ENCODE measurements at places on chromosomes 16 and 17.

- peak; percentile 73 for DNase-seq
Measured at GRCh38 chr16:73546341-73546845, 498.5 kb upstream of the ZFHX3 start.

- DNase-seq: no peak
Measured at GRCh38 chr17:69325518-69326376, 1.2 kb downstream of the ABCA5 start.

GRCh38 chr16:84082835-84083569 is 33.7 kb downstream of the MBTPS1 start:
- no peak for DNase-seq

GRCh38 chr17:68182011-68182306 is 65.9 kb upstream of the AMZ2 start:
- no peak for DNase-seq

GRCh38 chr16:22328081-22328725 is 31.0 kb downstream of the POLR3E start:
- DNase-seq: no peak

DNA sequence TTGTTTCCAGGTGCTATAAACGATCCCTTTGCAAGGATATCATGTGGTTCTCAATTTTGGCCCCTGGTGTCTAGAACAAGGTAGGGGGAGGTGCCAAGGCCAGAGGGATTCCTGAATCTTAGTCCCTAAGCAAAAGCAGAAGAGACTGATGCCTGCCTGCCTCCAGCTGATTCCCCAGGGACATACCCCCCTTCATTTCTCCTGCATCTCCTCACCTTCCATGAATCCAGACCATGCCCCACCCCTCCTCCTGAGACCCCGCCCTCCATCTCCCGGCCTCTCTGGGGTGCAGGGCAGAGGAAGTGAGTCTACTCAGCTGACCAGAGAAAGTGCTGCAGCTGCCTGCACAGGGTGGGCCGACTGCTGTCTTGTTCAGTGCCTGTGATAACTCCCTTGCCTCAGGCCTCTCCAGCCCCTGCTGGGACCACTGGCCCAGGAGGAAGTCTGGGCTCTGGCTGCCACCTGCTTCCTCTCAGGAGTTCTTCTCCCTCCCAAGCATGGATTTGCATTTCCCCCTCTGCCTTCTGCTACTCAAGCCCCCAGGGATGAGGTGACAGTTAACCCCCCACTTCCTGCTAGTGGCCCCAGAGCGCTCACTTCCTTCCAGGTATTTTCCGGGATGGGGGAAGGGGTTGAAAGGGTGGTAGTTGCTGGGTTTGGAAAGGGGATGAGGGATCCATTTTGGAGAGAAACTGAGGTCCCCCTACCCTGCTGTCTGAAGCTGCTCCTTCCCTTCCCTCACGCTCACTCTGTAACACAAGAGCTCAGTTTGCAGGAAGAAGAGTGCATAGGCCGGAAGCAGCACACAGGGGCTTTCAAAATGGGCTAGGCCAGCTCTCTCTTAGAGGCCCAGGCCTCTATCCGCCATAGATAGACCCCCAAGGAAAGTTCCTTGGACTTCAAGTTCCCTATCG is 10.5 kb upstream of the TSPOAP1 start:
- peak; percentile 52 for DNase-seq

DNA sequence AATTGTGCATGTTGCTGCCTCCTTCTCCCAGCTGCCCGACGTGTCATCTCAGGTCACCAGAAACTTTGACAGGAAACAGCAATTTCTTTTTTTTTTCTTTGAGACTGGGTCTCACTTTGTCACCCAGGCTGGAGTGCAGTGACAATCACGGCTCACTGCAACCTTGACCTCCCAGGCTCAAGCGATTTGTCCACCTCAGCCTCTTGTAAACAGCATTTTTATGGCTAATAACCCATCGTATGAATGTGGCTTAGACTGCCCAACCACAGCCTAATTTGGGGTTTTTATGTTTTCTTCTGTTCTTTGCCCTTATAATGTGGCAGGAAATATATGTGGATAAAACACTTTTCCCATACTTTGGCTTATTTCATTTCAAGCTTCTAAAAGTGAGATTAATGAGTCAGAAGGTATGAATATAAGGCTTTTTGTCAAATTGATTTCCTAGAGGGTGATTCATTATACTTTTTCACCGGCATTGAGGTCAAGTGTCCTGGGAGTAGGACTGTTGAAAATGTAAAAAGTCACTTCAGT is 31.0 kb upstream of the SLC5A10 start:
- DNase-seq: no peak

DNA sequence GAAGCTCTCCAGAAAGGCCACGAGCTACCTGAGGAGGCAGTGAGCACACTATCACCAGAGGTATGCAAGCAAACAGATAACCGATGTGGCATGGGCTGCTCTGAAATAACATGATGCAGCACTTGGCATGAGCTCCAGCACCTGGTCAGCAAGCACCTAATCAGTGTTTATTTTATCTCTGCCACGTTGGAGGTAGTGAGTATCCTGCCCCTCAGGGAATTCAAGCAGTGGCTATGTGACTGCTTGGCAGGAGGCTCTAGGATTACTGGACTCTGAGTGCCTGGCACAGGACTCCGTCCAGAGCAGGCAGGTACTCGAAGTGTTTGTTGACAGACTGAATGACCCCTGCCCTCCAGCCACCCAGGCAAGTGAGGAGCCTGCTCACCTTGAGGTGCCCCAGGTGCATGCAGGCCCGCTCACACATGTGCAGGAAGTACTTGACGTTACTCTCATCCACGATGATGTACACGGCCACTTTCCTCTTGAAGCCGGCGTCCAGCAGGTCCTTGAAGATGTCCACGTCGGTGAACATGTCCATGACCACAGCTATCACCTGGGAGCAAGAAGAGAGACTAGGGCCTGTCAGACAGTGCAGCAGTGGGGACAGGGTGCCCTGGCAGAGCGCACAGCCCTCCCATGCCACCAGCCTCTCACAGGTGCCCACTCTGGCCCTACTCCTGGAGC is 16.6 kb downstream of the FAM83G start:
- DNase-seq: no peak

GRCh38 chr17:63423963-63424362 is 22.1 kb downstream of the CYB561 start:
- DNase-seq: no peak

DNA sequence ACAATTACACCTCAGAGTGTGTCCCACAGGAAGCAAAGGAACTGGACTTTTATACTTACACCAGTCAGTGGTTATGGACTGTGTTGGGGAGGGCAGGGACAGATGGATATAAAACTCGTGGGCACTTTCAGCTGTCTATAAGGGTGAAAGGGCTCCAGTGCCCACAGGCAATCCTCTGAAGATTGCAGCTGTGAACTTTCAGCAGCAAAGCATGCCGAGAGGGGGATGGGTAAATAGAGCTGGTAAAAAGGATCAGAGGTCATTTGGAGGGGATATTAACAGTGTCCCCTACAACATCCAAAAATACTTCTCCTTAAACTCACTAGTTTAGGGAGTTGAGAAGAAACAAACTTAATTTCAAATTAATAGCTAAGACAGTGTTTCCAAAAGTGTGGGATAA is 13.3 kb upstream of the RFWD3 start:
- no peak for DNase-seq

DNA sequence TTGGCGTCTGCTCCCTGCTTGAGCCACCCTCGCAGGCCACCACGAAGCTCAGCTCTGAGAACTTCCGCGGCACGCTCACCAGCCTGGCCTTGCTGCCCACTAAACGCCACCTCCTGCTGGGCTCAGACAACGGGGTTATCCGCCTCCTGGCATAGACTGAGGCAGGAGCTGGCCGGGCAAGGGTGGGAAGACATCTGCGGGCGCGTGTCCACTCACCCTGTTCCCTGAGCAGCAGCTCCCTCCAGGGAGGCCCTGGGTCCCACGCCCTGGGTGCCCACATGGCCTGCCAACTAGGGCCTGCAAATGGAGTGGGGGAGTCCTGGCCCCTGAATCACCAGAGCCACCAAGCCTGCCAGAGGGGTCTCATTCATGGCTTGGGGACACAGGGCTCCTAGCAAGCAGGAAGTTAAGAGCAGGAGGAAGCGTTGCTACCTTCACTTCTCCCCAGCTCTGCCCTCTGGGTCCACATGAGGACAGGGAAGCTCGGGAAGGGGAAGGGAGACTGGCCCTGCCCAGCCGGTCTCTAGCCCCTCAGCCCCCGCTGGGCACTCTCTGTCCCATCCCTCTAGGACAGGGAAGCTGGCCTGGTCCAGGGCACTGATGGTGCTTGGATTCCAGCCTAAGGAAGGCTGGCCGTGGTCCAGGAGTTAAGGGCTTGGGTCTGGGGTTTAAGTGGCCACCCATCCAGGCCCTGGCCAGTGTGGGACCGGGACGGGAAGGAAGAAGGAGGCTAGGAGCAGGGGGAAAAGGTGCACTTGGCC is 5.0 kb upstream of the SERPINF2 start:
- DNase-seq: no peak

- DNase-seq: no peak
Measured at GRCh38 chr17:20967776-20968175, 75.0 kb downstream of the USP22 start.

- DNase-seq: no peak
Measured at GRCh38 chr16:31371619-31372484, 16.9 kb downstream of the ITGAX start.

- DNase-seq: peak; percentile 74
Measured at GRCh38 chr16:88561485-88562359, 8.5 kb upstream of the ZC3H18 start.

DNA sequence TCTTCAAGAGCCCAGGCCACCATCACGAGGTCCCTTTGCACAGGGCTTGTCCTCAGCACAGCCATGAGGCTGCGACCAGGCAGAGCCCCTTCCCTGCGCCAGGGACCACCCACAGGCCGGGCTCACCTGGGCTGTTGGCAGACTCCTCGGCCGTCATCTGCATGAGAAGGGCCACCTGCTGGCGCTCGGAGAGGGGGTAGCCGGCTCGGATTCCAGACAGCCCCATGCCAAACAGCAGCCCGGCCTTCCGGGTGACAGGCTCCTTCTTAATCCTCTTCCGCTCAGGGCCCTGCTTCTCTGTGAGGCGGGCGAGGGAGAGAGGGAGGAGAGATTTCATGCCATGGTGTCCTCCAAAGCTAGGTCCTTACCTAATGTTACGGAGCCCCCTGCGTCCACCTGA is 73.4 kb downstream of the ZNF778 start:
- no peak for DNase-seq

DNA sequence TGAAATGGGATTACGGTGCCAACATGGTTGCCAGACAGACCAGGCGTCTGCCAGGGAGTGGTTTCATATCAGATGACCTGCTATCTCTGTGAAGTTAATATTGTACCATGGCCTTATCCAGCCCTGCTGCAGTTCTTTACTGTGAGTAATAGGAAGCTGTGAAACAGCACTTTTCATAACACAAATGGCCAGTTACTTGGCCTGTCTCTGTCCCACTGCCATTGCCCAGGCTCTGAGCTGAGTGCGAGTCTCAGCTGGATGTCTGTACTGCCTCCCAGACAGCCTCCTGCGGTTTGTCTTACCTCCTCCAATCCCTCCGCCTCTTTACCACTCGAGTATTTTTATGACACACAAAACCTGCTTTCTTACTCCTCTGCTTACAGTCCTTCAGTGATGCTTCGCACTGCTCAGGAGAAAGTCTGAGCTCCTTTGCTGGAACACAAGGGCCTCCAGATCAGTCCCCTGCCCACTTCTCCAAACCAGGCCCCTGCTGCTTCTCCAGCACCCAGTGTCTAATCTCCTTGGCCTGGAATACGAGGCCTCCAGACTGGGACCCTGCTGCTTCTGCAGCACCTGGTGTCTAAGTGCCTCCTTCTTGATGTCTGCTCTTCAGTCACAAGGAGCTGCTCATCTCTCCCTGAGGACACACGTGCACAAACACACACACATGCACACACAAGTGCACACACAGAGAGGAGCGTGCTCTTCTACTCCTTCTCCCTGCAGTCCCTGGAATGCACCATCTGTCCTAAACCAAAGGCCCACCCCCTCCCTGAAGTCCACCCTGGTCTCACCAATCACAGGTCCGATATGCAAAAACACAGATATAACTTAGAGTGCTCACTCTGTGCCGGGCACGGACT is 17.1 kb upstream of the RHOT1 start:
- no peak for DNase-seq

DNA sequence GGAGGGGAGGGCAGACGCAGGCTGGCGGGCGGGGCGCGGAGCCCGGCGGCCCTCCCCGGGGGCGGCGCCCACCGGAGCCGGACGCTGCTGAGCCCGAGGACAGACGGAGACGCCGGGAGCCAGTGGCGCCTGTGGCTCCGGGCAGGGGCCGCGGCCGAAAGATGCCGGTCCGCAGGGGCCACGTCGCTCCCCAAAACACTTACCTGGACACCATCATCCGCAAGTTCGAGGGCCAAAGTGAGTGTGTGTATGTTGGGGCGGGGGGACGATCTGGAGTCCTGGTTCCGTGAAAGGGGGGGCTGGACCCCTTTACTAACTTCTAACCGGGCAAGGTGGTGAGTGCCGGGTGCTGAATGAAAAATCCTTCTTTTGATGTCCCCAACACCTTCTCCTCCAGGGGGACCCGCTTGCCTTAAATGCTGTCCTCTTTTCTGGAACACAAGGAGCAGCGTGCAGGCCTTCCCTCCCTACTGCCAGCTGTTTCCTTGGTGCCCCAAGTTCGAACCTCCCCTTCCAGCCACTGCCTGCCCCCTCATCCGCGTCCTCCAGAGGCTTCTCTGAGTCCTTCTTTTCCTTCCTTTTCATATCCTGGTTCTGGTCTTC is at the start of gene KCNH6:
Gene KCNH6 (plus strand): TSS at position 106 of the 603 bp plus-strand sequence. CDS start 56 bp downstream, at position 162.
- peak; percentile 40 for DNase-seq

DNA sequence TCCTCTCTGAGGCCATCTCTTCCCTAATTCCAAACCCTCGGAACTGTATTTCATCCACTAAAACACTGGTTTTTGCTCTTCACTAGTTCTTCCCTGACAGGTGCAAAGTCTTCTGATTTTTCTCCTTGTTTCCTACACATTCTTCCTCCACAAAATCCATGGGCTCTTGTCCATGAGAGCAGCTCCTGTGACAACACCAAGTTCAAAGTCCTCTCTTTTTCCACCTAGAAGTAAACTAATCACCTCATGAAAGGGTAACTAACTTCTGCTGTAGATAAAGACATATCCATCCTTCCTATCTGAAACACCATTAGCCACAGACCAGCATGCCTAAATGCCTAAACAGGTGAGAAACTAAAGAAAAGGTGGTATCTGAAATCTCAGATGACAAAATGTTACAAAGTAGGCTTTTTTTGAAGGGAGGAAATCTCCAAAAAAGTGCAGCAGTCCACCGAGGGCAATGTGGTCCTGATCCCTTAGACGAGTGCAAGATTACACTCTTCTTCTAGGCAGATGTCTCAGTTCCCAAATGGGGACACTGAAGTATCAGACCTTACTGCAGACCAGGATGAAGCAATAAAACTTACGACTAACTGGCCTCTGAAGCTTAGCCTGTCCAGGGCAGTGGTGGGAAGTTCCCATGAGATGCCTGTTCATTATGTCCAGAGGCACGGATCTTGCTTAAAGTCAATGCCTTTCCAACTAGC is 2.8 kb downstream of the PIP4K2B start:
- no peak for DNase-seq

DNA sequence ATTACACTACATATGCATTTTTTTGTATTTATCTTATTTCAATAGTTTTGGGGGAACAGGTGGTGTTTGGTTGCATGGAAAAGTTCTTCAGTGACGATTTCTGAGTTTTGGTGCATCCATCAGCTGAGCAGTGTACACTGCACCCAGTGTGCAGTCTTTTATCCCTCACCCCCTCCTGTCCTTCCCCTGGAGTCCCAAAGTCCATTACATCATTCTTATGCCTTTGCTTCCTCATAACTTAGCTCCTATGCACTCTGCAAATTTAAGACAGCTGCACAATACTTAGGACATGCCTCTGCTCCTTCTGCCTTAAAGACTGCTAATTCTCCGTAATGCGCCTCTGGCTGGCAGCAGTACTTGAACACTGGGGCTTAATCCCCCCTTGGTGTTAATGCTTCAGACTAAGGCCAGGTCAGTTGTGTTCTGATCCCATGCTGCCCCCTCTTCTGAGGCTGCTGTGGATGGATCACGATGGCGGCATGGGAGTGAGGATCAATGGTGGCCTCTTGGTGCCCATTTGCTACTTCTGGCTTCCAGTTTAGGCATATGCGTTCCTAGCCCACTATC is 146.2 kb downstream of the PARN start:
- DNase-seq: no peak
